ENCODE measurements at places on chromosomes 16 and 17. TPM values are rescaled to one million over a fixed set of nuclear protein-coding genes. Genes with fewer than 3 reads are reported as not detected.

GRCh38 chr17:59853168-59853918, 39.4 kb downstream of the TUBD1 start:
- H3K27ac ChIP-seq, result peak overlapping the region; percentile 65
- H3K36me3 ChIP-seq, result no peaks in the 10 kb centered on the region
- H3K4me3 ChIP-seq, result no peak overlapping the region
- peak; percentile 94 for DNase-seq
- no peaks in the 10 kb centered on the region for H3K27me3 ChIP-seq
- H3K4me1 ChIP-seq, result no peaks in the 10 kb centered on the region

GRCh38 chr16:19468300-19468699, 50.6 kb downstream of the TMC5 start:
- no peak for DNase-seq
- no peaks in the 10 kb centered on the region for H3K36me3 ChIP-seq
- no peak overlapping the region for H3K27ac ChIP-seq
- no peak overlapping the region for H3K4me3 ChIP-seq
- H3K27me3 ChIP-seq, result no peaks in the 10 kb centered on the region
- H3K4me1 ChIP-seq, result no peaks in the 10 kb centered on the region

DNA sequence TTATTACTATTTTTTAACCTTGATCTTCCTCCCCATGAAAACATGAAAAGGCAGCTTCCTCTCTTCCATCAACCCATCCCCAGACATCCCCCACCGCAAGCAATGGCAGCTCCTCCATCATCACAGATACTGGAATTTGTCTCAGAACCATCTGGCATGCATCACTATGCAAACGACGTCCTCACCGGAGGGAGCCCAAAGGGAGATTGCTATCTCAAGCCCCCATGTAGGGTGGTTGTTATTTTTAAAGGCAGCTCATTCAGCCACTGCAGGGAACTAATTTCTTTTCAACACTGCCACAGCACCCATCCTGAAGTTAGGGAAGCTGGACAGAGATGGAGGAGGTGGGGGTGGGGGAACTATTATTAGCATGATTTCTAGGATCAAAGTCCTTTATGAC, 222.5 kb downstream of the FOXL1 start:
- no peaks in the 10 kb centered on the region for H3K36me3 ChIP-seq
- H3K4me3 ChIP-seq, result no peak overlapping the region
- peaks cover 17% of the 10 kb centered on the region for H3K4me1 ChIP-seq
- peak; percentile 50 for DNase-seq

The SPAG5 gene
- total RNA-seq, result 87.3 TPM

- H3K36me3 ChIP-seq, result no peaks in the 10 kb centered on the region
- no peak overlapping the region for H3K27ac ChIP-seq
- DNase-seq, result no peak
- no peaks in the 10 kb centered on the region for H3K27me3 ChIP-seq
- H3K4me3 ChIP-seq, result no peak overlapping the region
- H3K4me1 ChIP-seq, result 0 out of 2 replicates have a peak, but pooled peaks cover 9% of the 10 kb centered on the region
Observed at GRCh38 chr17:1126250-1126797, 53.5 kb downstream of the ABR start.

DNA sequence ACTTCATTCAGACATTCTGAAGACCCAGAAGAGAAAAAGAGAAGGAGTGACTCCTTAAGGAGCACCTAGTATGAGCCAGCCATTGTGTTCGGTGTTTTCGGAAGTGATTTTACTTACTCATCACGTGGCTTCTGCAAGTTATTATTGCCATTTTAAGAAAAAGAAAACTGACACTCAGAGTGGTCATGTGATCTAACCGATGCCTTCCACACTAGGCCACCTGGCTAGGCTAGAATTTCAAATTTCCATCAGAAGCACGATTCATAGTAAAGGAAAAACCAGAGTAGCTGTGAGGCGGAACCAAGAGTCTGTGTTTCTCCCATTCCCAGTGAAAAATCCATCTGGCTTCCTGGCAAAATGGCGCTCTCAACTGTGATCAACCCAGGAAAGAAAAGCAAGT, 32.0 kb downstream of the GTF3C1 start:
- H3K4me3 ChIP-seq, result no peak overlapping the region
- H3K27ac ChIP-seq, result no peak overlapping the region
- H3K4me1 ChIP-seq, result no peaks in the 10 kb centered on the region
- H3K27me3 ChIP-seq, result no peaks in the 10 kb centered on the region

GRCh38 chr17:5618476-5618875, 34.2 kb upstream of the NLRP1 start:
- H3K36me3 ChIP-seq, result no peaks in the 10 kb centered on the region
- H3K27me3 ChIP-seq, result no peaks in the 10 kb centered on the region
- DNase-seq, result no peak
- H3K4me3 ChIP-seq, result no peak overlapping the region

The PALB2 gene
- 30.8 TPM for total RNA-seq

The KRTAP4-1 gene
- total RNA-seq, result not detected

The PRDM7 gene
- total RNA-seq, result not detected

DNA sequence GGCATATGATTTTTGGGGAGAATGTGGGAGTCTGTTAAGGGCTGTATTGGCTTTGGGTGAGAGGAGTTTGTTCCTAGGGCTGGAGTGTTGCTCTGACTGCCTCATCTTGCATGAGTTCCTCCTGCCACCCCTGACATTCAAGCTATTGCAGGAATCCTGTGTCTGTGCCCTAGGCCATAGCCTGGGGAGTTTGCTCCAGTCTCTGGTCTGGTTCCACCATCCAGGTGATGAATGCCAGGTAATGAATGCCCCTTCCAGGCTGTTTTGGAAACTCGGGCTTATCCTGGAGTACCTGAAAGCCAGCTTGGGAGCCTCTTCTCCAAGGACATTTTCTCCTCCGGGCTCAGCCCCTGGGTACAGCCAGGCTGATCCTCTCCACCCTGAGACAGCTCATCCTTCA, 117.0 kb upstream of the IRX3 start:
- no peak overlapping the region for H3K4me3 ChIP-seq
- H3K36me3 ChIP-seq, result no peaks in the 10 kb centered on the region
- H3K27ac ChIP-seq, result no peak overlapping the region
- DNase-seq, result no peak
- H3K4me1 ChIP-seq, result no peaks in the 10 kb centered on the region
- no peaks in the 10 kb centered on the region for H3K27me3 ChIP-seq

DNA sequence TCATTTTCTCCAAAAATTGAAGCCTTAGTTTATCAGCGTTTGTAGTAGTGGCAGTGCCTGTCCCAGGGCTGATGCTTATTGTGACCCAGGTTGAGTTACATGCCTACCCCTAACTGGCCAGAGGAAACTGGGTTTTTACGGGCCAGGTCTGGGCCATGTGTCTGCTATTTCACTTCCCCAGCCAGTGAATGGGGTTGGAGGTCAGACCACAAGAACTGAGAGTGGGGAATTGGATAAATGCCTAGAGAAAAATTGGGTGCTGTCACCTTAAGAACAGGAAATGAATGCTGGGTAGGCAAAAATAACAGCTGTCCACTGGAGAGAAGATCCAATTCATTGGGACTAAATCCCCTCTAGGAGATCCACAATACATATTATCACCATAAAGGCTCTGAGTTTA, 5.2 kb downstream of the ADPRM start:
- no peak overlapping the region for H3K4me3 ChIP-seq
- peak; percentile 4 for DNase-seq
- no peaks in the 10 kb centered on the region for H3K27me3 ChIP-seq
- no peak overlapping the region for H3K27ac ChIP-seq

DNA sequence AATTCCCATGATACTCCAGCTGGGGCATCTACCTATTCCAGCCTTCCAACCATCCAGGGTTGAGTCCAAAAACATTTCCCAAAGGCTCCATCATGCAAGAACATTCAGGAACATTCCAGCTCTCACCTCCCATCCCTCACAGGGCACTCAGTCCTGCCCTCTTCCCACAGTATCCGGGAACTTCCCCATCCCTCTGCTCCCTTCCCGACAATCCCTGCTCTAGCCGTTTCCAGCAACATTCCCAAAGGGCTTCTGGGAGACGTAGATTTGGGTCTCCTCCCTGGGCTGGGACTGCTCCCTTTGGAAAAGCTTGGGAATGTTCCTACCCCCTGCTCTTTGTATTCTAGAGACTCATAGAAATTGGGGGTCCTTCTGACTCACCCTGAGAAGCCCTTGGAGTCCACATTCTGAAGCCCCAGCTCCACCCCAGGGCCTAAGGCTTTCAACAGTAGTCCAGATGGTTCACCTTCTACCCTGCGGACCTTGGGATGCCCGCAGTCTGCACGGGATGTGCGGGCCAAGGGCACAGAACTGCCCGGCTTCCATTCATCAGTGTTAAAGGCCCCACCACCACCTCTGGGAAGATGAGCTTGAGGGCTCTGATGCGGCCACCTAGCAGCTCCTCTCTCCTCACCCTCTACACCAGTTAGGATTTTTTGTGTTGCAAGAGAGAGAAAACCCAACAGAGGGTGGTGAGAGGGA, 25.4 kb downstream of the NGFR start:
- H3K4me1 ChIP-seq, result peaks cover 6% of the 10 kb centered on the region
- no peak overlapping the region for H3K4me3 ChIP-seq
- no peak for DNase-seq
- H3K36me3 ChIP-seq, result no peaks in the 10 kb centered on the region

DNA sequence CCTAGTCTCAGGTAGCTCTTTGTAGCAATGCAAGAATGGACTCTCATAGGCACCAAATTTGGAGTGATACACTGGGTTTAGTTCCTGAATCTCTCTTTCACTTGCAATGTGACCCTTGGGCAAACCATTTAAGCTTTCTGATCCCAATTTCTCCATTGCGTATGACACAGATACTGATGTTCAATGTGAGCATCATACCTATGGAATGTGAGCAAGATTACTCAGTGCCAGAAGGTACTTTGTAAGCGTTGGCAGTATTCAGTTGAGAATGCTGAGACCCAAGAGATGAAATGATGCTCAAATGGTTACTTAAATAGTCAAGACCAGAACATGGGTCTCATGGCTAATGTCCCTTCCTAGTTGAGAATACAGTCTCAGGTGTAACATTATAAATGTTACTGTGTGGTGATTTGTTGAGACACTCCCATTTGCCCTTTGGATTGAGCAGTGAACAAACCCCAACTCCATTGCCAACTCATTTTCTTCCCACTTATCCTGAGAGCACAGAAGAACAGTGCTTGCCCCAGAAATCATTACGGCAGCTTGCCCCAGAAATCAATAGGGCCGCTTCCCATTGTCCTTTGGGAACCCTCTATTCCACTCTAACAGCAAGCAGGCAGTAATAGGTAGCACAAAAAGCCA, 134.1 kb downstream of the SOX9 start:
- H3K27ac ChIP-seq, result no peak overlapping the region
- no peaks in the 10 kb centered on the region for H3K36me3 ChIP-seq
- H3K4me3 ChIP-seq, result no peak overlapping the region
- peaks cover 5% of the 10 kb centered on the region for H3K4me1 ChIP-seq

DNA sequence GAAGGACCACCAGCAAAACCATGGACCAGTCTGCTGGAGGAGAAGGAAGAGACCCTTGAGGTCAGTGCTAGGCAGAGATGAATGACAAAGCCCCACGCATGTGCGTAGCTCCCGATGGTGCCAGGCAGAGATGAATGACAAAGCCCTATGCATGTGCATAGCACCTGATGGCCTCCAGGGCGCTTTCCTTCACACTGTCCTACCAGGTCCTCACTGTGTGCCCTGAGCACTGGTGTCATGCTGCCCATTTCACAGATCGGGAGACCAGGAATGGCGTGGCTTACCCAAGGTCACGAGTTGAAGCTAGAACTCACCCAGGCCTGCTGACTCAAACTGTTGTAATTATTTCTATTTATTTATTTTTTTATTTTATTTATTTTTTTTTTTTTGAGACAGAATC, 149.6 kb downstream of the KATNIP start:
- no peak overlapping the region for H3K27ac ChIP-seq
- no peak for DNase-seq
- H3K36me3 ChIP-seq, result no peaks in the 10 kb centered on the region
- H3K4me3 ChIP-seq, result no peak overlapping the region
- H3K27me3 ChIP-seq, result no peaks in the 10 kb centered on the region
- H3K4me1 ChIP-seq, result no peaks in the 10 kb centered on the region

DNA sequence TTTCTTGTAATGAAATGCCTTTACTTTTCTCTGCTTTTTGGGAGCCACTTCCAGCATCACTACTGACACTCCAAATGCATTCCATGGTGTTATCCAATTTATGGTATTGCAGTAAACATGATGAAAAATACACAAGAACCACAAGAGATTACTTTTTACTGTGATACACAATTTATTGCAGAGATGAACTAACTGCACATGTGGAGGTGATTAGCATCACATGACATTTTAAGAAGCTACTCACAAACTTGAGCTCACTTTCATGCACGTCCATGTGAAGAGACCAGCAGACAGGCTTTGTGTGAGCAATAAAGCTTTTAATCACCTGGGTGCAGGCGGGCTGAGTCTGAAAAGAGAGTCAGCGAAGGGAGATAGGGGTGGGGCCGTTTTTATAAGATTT, 780.5 kb upstream of the GOT2 start:
- H3K36me3 ChIP-seq, result no peaks in the 10 kb centered on the region
- H3K27me3 ChIP-seq, result no peaks in the 10 kb centered on the region
- H3K4me1 ChIP-seq, result peaks cover 17% of the 10 kb centered on the region
- DNase-seq, result no peak
- H3K27ac ChIP-seq, result peak overlapping the region; percentile 48

- H3K27ac ChIP-seq, result no peak overlapping the region
- H3K4me3 ChIP-seq, result no peak overlapping the region
- no peaks in the 10 kb centered on the region for H3K27me3 ChIP-seq
- no peaks in the 10 kb centered on the region for H3K4me1 ChIP-seq
- H3K36me3 ChIP-seq, result no peaks in the 10 kb centered on the region
Observed at GRCh38 chr17:82664701-82665182, 16.5 kb upstream of the WDR45B start.

The KRT28 gene
- total RNA-seq, result not detected

- no peak overlapping the region for H3K27ac ChIP-seq
- H3K36me3 ChIP-seq, result no peaks in the 10 kb centered on the region
- H3K4me3 ChIP-seq, result no peak overlapping the region
- no peaks in the 10 kb centered on the region for H3K27me3 ChIP-seq
Observed at GRCh38 chr17:83196366-83196765, 117.0 kb downstream of the METRNL start.

- no peaks in the 10 kb centered on the region for H3K27me3 ChIP-seq
- no peaks in the 10 kb centered on the region for H3K36me3 ChIP-seq
- H3K4me3 ChIP-seq, result no peak overlapping the region
- peaks cover 14% of the 10 kb centered on the region for H3K4me1 ChIP-seq
Observed at GRCh38 chr17:38791162-38791561, 8.2 kb downstream of the PIP4K2B start.

The SKA2 gene
- total RNA-seq, result 50.5 TPM

The IL17C gene
- 5.1 TPM for total RNA-seq

DNA sequence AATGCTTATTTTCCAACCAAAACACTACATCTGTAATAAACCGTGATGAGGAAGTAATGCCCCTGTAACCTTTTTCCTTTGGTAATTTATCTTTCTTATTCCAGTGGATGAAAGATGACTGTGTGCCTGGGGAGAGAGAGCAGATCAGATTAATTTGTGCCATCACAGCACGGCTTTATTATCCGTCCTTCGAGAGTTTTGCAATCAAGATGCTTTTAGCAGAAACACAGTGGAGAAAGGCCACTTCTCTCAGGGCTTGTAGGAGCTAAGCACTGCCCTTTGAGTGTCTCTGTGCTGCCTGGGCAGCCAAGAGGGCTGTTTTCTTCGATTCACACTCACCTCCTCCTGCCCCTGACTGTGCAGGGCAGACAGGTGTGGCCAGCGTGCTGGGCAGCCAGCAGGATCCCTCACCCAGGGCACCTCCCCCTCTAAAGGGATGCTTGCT, 190.2 kb downstream of the PRKCA start:
- H3K4me3 ChIP-seq, result no peak overlapping the region
- DNase-seq, result no peak
- no peaks in the 10 kb centered on the region for H3K27me3 ChIP-seq
- no peak overlapping the region for H3K27ac ChIP-seq
- no peaks in the 10 kb centered on the region for H3K36me3 ChIP-seq
- peaks cover 23% of the 10 kb centered on the region for H3K4me1 ChIP-seq

The GRB7 gene
- 23.1 TPM for total RNA-seq

All from GM23338 (cell line).